ENCODE measurements at places on chromosomes 6 and 20.
A peak's percentile ranks its signal among the peaks of the same experiment; 100 is the strongest.

DNA sequence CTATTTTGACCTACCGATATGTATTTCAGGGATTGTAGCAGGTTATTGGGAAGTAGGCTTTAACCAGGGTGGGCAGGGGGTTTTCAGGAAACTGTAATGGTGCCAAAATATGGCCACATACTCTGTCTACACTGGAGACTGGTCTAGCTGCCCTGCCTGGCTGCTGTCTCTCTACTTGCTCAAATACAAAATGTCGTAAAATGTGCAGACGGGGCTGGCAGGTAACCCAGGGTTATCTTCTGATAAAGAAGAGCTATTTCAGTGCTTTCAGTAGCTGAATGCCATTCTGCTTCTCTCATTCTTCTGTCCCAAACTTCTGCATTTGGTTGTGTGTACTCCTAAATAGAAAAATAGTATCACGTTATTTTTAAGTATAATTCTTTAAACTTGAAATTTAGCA is 616.2 kb downstream of the EPM2A start:
- no peak for DNase-seq

- DNase-seq, result no peak
Observed at GRCh38 chr6:52603000-52603795, 26.3 kb upstream of the TRAM2 start.

DNA sequence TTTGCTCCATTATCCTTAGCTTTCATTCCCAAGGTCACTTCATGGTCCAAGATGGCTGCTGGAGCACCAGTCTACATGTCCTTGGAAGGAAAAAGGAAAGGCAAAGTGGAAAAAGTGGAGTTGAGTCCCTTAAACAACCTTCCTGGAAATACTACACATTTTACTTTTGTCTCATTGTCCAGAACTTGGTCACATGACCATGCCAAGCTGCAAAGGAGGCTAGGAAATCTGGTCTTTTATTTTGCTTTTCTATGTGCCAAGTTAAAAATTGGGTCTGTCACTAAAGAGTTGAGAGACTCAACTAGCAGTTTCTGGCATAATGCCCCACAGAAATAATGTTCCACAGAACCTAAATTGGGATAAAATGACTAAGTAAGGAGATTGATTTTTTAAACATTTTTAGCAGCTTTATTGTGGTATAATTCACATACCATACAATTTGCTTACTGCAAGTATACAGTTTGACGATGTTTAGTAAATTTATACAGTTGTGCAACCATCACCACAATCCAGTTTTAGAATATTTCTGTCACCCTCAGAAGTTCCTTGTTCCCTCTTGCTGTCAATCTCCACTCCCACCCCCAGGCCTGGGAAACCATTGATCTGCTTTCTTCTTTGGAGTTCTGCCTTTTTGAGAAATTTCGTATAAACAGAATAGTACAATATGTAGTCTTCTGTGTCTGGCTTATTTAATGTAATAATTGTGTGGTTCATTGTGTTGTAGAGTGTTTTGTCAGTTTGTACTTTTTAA is 5.6 kb upstream of the CHD6 start:
- DNase-seq, result no peak

DNA sequence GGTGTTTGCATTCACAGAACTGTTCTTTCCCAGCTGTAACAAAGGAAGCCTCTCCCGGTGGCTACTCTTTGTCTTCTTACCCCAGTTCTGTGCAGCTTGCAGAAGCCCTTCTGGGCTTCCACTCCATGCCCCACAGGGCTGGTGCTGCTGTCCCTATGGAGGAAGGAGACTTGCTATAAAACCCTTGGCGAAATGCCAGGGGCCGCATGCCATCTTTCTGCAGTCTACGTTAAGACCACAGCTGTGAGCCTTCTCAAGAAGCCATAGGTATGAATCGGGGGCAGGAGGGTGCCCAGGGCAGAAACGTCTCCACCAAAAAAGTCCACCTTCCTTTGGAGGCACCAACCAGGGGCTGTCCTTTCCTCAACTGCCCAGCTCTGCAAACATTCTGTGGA is 60.7 kb downstream of the PRND start:
- DNase-seq, result no peak

DNA sequence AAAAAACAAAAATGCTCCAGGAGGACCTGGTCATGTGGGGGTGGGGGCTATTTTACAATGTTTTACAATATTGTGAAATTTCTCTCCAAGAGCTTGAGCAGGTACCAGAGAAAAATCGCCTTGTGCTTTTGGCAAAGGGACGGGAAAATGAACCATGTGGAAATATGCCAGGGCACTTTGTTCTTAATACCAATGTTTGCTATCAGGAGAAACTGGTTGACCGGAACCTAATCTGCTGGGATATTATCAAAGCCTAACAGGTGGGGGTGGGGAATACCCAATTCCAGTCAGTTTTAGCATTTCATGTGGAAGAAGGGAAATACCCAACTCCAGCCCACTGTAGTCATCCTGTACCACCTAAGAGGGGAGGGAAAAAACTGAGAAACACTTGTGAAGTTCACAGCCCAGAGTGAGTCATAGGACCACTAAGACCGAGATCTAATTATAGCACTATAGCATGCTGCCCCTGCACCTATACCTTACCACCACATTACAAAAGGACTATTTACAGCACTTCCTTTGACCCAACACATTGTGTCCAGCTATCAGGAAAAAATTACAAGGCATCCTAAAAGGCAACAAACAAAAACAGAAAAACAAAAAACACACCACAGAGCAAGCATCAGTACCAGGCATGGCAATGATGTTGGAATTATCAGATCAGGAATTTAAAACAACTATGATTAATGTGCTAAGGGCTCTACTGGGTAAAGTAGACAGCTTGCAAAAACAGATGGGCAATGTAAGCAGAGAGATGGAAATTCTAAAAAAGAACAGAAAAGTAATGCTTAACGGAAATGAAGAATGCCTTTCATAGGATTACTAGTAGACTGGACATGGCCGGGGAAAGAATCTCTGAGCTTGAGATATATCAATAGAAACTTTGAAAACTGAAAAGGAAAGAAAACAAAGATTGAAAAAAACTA is 84.1 kb upstream of the POPDC3 start:
- DNase-seq, result no peak

DNA sequence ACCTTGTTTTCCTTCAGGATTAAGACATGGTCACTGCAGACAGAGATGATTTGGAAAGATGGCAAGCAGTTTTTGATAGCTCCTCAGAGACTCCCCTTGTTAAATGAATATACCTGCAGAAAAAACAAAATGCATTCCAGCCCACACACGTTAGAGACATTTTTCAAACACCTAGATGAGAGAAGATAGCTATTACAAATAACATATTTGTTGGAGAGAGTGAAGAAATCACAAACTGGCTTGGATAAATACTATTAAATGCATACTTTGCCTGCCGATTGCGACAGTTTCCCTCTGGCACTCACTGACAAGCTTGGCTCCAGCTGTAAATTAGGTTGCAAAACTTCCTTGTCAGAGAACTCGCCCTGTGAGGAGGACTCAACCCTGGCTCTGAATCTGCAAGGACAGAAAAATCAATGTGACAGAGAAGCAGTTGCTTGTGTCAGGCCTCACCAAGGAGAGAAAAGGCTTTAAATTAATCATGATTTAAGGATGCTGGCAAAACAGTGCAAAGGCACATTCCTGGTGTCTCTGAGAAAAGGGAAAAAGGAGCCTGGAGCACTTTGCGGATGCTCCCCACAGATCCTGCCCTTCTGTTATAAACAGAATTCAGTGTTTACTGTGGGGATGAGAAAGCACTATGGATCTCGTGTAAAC is 423.7 kb upstream of the MARCKS start:
- peak; percentile 96 for DNase-seq

DNA sequence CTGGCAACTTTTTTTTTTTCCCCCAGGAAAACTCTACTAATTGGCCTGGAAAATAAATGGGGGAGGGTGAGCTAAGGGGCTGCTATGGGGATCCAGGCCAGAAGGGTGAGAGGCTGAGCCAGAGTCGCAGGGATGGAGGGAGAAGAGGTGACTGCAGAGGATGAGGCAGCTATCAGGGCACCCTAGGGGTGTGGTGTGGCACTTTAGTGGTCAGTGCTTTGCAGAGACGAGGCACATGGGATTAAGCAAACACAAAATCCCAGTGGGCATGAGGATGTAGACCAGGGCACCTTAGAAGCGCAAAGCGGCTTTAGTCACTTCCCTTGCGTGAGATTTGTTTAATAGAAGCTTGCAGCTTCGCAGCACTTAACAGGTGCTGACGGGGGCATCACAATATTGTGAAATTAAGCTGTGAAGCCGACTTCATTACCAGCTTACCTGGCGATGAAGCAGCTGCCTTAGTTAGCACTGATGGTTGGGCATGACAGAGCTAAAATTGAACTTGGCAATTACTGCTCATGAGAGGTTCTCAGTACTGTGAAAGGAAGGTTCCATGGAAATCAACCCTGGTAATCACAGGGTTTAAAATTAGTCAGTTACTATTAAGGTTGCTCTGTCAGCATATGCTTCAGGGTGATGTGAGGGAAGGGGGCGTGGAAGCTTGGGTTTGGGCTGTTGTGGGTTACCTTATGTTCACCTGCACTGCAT is 26.0 kb downstream of the TOX2 start:
- no peak for DNase-seq
